ENCODE measurements at places on chromosomes 16 and 17.

DNA sequence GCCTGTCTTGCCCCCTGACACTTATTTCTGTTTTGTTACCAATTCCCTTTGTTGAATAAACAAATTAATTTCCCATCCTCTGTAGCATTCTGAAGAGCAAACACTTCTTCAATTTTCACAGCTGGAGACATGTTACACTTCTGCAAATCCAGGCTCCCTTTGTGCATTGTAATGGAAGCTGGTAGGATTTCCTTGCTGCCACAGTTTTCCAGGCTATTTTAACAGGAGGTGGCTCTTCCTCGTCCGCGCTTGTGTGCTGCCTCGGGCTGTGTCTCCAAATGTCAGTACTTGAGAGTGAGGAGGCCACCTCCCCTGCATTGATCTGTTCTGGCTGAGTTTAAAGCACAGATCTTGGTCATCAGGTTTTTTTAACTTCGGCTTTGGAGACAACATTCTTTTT, 40.0 kb downstream of the SOST start:
- no peak for DNase-seq

DNA sequence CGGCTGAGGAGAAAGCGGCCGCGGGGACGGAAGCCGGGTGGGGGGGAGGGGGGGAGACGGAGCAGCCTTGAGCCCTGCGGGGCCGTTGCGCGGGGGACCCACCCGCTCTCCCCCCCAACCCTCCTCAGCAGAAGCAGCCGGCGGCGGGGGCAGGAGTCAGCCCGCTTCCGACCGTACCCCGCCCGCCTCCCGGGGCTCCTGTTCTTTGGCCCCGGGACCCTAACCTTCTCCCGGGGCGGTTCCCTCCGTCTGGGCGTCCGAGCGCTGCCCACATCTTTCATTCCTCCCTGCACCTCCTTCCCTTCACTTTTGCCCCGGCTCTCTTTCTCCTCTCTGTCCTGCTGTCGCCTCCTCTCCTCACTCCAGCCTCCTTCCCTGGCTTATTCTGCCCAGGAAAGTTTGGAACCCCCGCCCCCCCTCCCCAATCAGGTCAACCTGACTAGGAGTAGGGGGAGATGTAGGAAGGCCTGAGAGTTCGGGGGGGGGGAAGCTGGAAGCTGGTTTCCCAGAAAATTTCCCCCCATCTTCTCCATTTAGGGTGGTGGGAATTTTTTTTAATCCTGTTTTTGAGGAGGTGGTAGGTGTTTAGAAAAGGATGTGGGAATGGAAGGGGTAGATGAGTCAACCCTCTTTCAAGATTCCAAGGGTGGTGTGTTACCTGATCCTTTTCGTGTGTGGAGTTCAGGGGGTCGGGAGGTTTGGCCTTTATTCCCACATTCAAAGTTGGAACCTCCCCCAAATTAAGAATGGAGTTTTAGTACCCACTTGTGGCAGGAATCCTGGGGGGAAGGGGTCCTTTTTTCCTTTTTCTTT, 427 bp upstream of the NLK start:
- no peak for DNase-seq

DNA sequence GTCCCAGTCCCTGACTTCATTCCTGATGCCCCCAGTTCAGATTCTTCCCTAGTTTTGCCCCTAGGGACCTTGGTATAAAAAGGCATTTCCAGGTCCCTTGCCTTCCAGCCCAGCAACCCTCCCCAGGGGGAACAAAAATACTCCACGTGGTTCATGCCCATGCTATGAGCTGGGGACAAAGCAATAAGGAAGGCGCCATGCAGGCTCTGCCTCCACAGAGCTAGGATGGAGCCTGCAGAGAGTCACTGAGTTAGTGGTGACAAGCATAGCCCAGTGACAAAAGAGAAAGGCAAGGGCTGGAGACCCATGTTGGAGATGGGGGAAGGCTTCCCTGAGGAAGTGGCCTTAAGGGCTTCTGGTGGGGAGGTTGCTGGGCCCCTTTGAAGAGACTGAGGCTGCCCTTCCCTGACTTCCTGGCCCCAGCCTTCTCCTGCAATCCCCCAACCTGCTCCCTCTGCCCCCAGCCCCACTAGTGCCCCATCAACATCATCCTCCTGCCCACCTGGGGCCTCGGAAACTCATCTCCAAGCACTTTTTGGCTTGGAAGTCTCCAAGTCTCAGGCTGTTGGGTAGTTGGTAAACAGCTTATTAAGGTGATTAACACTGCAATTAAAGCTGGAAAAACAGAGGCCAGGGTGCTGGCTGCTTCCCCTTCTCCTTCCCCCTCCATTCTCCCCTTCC, 9.6 kb downstream of the DLX3 start:
- no peak for DNase-seq

GRCh38 chr17:29143894-29144293, 36.3 kb downstream of the MYO18A start:
- DNase-seq = no peak

DNA sequence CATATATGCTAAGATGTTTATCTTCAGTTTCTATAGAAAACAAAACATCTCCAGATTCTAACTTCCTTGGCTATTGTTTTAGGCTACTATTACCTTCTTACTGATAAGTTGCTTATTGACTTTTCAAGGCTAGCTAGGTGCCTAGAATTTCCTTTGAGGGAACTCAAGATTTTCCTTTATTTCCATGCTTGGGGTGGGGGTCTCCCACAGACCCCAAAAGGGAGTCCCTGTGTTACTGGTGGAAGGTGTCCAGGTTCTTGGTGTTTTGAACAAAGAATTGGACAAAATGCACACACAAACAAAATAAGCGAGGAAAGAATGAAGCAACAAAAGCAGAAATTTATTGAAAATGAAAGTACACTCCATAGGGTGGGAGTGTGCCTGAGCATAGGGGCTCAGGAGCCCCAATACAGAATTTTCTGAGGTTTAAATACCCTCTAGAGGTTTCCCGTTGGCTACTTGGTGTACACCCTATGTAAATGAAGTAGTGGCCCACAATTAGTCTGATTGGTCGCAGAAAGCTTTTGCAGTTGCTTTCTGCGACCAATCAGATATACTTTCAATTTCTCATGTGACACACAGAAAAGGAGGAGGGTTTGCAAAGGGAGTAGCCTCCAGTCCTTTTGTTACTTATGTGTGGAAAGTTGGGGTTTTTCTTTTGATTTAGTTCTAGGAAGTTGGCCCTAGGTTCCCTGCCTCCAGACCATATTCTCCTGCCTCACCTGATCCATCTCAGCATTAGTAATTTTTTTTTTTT, 67.5 kb downstream of the MARF1 start:
- no peak for DNase-seq

GRCh38 chr17:72733619-72734282, 358.7 kb downstream of the SLC39A11 start:
- DNase-seq = no peak

- DNase-seq = no peak
These were observed 36.8 kb downstream of the ADCY7 start for GRCh38 chr16:50303041-50303604.

DNA sequence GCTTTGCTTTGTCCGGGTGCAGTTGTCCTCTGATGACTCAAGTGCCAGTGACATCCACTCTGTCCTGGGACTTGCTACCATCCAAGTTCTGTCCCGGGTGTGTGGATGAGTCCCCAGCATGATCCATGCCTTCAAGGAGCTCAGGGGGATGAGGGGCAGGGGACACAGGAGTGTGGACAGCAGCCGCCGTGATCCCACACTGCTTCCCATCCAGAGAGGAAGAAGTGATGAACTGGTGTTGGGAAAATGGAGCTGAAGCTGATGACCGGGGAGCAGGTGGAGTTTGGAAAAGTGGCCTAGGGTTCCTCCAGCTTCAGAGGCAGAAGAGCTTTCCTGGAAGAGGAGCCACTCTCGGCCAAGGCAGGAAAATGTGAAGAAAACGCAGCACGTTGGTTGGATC, 249.6 kb upstream of the TNRC6C start:
- no peak for DNase-seq

DNA sequence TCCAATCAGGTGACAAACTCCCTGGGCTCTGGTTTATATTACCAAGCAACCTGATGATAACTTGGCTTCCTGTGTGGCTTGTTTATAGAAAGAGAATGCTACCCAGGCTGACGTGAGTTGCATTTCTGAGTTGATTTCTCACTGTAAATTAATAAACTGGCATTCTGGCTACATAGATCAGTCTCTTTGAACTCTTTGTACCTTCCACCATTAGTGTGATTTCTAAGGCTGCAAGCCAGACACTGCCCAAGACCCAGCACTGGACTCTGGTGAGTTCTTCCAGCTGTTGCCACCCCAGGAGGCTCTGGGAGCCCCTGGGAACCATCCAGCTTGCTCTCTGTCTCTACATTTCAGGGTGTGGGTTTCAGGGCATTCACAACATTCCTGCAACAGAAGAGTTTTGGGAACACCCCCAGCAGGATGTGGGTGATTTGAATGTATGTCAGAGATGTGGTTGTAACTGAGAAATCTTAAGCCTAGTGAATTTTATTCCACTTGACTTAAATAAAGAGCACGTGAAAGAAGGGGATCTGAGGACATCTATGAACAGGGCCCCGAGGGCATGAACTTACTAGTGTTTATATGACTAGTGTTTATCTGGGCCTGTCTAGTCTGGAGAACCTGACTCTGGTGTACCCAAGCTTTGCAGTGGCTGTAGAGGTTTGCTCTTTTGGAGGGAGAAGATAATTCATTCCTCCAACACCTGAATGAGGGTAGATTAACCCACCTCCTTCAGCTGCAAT, 30.3 kb upstream of the LRRC37A start:
- DNase-seq = no peak

- no peak for DNase-seq
These were observed 10.4 kb downstream of the CDIPT start for GRCh38 chr16:29852654-29853053.

GRCh38 chr17:69581061-69581961, 166.8 kb downstream of the MAP2K6 start:
- DNase-seq = no peak

DNA sequence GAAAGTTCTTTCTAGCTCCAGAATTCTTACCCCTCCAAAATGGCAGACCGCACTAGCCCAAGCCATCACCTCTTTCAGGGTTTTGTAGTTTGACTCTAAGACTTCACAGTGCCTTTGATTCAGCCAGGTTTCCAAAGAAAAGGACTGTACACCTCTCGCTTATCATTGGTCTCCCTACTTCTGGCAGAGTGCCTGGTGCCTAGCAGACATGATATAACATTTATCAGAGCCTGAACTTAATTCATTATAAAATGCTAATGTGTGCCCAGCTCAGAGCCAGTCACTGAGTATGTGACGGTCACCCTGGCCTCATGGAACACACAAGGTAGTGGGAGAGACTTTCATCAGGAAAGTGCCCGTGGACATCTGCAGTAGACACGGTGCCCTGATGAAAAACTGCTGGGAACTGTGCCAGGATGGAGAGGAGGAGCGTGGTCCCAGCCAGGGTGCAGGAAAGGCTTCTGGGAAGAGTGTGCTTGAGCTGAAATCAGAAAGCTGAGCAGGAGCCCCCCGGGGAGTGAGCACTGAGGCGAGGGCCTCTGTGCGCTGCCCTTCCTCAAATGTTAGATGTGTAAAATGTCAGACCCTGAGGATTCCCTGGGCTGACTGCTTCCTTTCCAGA, 34.3 kb upstream of the LGALS9 start:
- DNase-seq = no peak

DNA sequence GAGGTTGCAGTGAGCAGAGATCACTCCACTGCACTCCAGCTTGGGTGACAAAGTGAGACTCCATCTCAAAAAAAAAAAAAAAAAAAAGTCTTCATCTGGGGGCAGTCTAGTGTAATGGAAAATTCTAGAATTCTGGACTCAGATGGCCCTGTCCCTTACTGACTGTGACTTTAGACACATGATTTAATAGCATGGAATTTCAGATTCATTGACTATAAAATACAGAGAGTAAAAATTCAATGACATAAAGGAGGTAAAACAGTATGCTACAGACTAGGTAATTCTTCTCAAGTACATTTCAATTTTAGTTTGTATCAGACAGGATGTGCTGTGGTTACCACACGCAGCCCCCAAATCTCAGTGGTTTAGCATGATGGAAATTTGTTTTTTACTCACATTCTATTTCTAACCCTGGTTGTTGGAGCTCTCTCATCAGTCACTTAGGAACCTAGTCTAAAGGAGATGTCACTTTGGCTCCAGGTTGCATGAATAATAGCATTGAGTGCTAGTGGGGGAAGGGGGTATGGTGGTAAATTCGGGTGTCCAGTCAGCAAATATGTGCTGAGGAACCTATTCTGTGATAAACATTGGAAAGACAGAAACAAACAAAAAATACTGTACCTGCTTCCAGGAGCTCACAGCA, 444.0 kb downstream of the XYLT1 start:
- DNase-seq = no peak

DNA sequence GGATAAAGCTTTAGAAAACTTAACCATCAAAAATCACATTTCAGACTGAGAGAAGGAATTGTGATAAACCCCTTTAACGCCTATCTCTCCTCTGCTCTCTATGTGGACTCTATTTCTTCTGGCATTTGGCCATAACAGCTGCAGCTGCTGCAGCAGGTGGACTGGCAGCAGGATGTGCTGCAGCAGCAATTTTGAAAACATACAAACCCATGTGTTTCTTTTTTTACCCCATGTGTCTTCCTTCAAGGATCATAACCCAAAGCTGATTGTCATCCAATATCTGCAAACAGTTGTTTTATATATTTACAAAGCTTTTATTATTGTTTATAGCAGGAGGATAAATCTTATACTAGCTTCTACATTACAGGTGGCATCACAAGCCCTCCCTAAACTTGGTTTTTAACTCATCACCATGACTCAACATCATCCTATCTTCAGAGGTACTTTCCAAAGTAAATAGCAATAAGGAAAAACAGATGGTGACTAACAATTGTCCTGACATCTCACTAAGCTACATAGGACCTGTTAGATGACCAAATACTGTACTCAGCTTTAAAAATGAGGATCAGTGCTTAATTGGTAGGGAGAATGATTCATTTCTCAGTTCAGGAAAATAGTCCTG, 14.5 kb upstream of the KRTAP9-2 start:
- no peak for DNase-seq

Data from CMK (cell line).